ENCODE measurements at places on chromosomes 6 and 20.

GRCh38 chr6:130183271-130184222, 39.2 kb downstream of the SAMD3 start:
- DNase-seq = peak; percentile 19

DNA sequence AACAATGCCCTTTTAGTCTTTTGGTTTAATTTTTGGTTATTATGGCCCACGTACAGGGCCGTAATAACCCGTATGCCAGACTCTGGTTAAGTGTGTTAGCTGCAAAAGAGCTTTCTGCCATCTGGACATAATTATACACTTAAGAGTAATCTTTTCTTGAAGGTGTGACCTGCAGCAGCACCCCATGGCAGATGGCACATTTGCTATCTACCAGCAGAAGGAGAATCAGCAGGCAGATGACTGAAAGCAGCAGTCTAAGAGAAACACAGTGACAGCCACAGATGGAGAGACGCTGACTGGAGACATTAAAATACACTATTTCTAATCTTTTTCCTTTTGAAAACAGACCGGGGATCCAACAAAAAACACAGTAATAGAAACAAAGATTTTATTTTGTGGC, 18.7 kb downstream of the ASF1A start:
- DNase-seq = no peak

- no peak for DNase-seq
Observed at GRCh38 chr6:72374857-72375256, 247.0 kb upstream of the KCNQ5 start.

DNA sequence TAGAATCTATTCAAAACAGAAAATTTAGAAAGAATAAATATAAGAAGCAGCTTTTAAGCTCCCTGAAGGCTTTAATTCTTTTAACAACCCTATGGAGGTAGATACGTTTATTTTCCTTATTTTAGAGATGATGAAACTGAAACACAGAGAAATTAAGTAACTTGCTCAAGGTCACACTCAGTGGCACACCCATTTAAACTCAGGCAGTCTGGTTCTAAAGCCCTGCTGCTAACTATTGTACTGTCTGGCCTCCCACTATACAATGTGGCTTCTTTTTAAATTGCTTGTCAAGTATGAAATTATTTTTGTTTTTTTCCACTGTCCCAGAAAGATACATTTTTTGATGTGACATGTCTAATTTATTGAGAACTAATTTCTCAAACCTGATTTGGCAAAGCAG, 55.7 kb downstream of the FAM217A start:
- no peak for DNase-seq

DNA sequence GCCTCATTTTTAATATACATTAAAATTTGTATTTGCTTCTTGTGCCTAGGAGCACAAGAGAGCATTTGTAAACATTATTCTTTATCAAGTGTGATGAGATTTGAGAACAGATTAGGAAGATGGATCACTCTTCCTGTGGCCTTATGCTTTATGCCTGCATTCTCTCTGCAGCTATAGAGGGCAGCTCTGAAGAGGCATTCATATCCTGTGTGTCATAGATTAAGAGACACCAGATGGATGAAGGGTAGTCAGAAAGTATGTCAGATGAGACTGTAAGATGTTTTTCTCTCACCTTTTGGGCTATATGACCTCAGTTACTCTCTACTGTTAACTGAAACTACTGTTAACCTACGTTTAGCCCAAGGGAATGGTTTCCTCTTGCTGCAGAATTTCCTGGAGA, 61.4 kb downstream of the DNAH8 start:
- DNase-seq = no peak

DNA sequence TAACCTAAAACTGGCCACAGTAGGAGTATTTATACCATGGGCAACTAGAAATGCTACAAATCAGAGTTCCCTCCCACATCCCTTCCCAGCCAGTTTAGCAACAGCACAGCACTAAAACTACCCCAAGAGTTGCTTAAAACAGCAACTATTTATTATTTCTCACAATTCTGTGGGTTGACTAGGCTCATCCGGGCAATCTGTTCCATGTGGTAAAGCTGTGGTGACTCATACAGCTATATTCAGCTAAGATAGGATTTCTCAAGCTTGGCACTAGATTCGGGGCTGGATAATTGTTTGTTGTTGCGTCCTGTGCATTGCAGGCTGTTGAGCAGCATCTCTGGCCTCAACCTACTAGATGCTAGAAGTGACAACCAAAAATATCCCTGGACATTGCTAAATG, 8.6 kb upstream of the HECA start:
- peak; percentile 34 for DNase-seq

DNA sequence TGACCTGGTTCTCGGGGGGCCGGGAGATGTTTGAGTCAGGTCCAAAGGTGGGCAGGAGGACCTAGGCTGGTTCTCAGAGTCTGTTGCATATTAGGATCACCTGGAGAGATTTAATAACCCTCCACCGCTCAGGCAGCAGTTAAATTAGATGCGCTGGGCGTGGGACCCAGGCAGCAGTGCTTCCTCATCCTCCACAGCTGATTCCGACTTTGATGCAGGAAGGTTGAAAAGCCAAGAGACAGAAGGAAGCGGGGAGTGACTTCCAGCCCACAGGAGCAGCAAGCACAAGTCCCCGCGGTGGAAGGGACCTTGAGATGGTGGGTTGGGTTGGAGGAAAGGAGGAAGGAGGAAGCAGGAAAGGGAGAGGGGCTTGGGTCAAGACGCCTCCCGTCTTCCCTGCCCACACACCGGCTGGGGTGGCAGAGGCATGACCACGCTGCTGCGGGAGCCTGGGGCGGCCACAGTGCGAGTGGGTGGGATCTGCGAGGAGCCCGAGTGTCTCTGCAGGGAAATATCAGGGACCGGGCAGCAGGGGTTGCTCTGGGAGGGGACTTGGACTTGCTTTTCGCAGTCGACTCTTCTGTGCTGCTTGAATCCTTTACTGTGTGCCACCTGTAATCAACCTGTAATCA, 146.0 kb downstream of the PHACTR3 start:
- DNase-seq = no peak

- DNase-seq = no peak
Observed at GRCh38 chr6:106974336-106974998, at the start of gene CD24. CD24 (minus strand) TSS chr6:106974729; CDS start chr6:106974646, 83 bp downstream.

GRCh38 chr6:139364302-139364981, 10.0 kb downstream of the CITED2 start:
- no peak for DNase-seq

- DNase-seq = no peak
Observed at GRCh38 chr20:14295238-14295637, 42.2 kb downstream of the FLRT3 start.

DNA sequence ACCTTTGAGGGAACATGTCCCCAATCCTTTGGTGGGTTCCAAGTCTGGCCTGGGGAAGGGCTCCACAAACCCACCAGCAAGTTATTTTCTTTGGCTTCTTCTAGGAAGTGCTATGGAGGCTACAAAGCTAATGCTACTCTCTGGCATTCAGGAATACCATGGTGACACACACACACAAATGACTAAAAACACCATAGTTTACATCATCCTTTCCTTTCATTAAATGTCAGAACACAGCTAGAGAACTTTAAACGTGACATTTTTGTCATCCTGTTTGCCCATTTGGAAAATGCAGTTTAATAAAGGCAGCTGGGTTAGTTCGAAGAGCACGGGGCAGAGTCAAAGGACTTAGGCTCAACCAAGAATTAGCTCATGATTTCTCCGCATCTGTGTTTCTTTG, 40.2 kb upstream of the PROKR2 start:
- no peak for DNase-seq

DNA sequence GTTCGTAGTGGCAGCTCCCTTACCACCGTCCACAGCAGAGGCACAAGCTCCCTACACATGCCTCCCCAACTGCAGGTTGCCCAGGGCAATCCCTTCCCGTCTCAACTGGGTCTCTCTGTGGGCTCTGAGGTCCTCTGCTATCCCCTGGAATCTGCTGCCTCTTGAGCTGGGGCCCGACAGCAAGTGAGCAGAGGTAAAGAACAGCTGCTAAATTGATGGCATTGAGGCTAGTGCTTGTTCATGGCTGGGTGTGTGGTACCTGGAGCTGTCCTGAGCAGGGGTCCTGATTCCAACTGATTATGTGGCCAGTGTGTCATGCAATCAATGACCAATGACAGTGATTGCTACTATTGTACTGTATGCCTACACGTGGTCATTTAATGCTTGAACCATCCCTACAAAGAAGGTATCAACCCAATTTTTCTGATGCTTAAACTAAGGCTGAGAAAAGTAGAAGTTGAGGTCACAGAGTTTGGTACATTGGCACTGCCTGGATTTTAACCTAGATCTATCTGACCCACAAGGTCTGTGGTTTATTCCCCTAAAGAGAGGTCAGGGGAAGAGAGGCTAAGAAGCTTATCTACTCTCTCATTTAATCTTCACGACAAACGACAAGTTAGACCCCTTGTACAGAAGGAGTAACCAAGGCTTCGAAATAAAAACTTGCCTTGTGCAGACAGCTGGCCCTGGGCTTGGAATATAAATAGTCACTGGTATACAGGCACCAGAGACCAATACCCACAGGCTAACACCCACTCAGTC, 41.1 kb downstream of the HNF4A start:
- no peak for DNase-seq

GRCh38 chr6:72769459-72770125, 147.7 kb downstream of the KCNQ5 start:
- DNase-seq = no peak

DNA sequence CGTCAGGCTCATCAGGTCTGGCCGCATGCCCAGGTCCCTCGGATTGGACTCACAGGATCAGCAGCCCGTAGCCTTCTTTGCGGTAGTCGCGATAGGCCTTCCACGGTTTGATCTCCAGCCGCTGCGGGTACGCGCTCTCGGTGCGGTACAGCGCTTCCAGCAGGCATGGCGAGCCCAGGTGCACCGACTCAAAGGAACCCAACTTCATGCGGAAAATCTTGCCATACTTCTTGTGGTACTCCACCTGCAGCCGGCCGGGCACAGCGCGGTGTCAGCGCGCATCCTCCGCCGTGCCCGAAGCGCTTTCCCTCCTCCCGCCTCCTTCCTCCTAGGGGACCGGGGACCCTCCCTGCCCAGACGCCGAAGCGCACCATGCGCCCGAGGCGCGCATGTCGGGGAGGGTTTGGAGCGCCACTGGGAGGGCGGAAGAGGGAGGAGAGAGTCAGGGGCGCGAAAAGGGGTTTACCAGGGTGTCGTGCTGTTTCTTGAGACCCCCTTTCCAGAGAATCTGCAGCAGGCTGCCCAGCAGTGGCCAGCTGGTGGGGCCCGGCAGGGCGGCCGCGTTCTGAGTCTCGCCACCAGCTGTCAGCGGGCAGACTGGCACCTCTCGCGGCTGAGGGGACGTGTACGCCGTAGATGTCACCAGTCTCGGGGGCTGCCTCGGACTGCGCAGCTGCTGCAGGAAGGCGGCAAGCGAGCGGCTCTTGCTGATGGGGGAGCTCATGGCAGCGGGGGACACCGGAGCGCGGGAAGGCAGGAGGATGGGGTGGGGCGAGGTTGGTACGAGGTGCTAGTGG, 732 bp downstream of the CYP24A1 start:
- no peak for DNase-seq

- DNase-seq = no peak
Observed at GRCh38 chr20:57040466-57040865, 226.0 kb downstream of the BMP7 start.

DNA sequence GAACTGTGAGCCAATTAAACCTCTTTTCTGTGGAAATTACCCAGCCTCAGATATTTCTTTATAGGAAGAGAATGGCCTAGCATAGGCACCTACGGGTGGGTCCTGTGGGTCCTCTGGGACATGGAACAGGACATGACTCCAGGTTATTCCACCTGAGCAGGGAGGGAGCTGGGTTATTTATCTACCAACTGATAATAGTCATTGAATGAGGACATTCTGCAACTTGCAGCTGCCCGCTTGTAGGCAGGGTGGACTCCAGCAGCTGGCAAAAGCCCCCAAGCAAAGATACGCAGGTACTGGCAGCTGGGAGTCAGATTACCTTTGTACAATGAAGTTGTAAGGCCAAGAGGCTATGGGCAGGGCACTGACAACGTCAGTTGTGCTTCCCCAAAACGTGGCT, 1.4 kb upstream of the BANF2 start:
- no peak for DNase-seq

DNA sequence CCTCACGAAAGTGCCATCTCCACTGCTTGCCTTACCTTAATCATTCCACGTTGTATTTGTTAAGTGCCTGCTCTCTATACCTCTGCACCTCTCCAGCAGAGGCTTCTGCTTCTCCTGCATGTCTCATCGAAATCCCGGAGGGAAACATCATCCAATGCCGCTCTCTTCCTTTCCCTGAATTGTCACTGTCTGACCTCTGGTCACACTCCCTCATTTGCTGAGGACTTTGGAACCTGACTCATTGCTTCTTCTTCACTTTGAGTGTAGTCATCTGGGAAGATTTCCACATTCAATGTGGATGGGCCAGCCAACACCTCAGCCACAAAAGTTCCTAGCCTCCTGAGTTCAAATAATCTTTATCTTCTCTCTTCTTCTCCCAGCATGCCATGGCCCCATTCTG, 78.9 kb upstream of the BEND6 start:
- no peak for DNase-seq

- DNase-seq = no peak
Observed at GRCh38 chr6:121260651-121261102, 73.6 kb downstream of the TBC1D32 start.

DNA sequence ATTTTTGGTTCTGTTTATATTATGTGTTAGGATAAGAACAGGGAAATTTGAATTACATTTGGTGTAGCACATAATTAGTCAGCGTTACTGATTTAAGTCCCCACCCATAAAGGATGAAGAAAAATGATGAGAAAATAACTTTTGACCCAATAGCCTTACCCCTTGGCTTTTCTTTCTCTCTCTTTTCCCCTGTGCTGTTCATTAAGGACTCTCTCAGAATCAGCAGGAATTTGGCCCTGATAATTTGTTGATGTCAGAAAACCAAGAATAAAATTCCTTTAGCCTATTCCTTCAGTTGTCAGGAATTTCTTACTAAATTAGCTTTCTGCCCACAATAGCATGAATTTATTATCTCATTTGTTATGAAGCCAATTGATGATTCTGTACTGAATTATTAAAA, 18.5 kb downstream of the PLCB1 start:
- no peak for DNase-seq

GRCh38 chr6:11317885-11318771, 85.7 kb upstream of the NEDD9 start:
- DNase-seq = peak; percentile 78

- DNase-seq = no peak
Observed at GRCh38 chr6:25981568-25982263, 19.1 kb downstream of the TRIM38 start.

DNA sequence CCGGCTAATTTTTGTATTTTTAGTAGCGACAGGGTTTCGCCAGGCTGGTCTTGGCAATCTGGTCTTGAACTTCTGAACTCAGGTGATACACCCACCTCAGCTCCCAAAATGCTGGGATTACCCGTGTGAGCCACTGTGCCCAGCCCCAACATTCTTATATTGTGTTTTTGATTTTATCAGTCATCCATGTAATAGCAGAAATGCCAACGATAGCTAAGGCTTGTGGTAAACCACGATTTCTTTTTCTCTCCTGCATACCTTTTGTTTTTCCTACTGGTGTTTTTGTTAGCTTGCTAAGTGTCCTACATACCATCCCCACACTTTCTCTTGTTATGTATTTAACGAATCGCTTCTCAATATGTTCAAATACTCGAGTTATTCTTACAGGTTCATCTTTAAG, 12.1 kb downstream of the PHACTR2 start:
- no peak for DNase-seq

Data from stimulated activated CD4-positive, alpha-beta T cell treated with anti-CD3 and anti-CD28 coated beads, Interleukin-1b, Interleukin-23, amount 100 ng/mL, for 48 hours (primary cell).